Stimulated activated CD8-positive, alpha-beta memory T cell treated with anti-CD3 and anti-CD28 coated beads, Interleukin-7, amount 100 ng/mL, for 4 hours (primary cell): ENCODE measurements at places on chromosomes 7 and 10.
A peak's percentile ranks its signal among the peaks of the same experiment; 100 is the strongest.

- no peak for DNase-seq
These were observed 129.0 kb upstream of the C7orf33 start for GRCh38 chr7:148461392-148462179.

GRCh38 chr10:98450618-98451017 lies 3.9 kb upstream of the HPS1 start:
- no peak for DNase-seq

DNA sequence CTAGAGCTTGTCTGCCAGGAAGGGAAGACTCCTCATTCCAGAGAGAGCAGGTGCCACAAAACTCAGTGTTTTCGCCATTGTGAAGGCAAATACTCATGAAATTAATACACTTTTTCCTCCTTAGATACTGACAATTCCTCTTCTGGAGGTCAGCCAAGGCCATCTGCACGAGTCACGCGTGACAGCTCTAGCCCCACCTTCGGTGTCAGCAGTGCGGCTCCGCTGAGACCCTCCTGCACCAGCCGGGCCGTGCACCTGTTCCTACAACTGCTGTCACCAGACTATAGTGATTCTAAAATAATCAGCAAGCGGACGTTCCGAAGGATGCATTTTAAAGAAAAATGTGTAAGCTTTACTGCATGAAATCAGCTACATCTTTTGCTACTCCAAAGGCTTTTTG lies 127.7 kb downstream of the DIP2C start:
- no peak for DNase-seq

DNA sequence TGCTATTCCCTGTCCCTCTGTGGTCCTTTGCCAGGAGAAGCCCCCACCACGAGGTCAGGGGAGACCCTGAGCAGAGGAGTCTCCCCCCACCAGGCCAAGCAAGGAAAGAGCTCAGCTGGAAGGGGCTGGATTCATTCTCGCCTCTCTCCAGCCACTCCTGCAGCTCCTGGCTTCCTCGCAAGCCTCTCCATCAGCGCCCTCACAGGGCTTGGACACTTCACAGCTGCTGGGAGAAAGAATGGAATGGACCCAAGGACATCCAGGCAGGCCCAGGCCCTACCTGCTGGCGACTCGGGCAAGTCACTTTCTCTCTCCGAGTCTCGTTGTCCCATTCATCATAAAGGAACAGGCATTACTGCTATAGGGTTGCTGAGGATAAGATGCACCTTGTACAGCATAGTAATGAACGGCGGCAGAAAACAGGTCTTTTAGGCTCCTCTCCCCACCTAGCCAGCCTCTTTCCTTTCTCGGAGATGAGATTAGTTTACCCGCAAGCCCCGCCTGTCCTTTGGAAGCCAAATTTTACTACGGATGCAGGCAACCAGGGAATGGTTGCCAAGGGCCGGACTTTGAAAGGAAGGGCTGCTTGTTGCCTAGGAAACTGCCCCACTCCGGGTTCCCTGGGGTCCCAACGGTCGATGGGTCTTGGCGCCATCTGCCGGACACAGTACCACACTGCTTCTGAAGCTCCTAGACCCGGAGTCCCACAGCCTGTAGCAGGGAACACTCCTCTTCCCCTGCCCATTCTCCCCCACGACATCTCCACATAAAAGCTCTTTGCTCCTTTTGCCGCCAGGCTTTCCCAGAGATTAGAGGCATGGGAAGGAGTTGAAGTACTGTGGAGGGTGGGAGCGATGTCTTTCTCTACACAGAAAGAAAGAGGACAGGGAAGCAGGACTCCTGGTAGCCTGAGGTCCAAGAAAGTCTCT lies 22.3 kb downstream of the IMPDH1 start:
- DNase-seq, result peak; percentile 43

DNA sequence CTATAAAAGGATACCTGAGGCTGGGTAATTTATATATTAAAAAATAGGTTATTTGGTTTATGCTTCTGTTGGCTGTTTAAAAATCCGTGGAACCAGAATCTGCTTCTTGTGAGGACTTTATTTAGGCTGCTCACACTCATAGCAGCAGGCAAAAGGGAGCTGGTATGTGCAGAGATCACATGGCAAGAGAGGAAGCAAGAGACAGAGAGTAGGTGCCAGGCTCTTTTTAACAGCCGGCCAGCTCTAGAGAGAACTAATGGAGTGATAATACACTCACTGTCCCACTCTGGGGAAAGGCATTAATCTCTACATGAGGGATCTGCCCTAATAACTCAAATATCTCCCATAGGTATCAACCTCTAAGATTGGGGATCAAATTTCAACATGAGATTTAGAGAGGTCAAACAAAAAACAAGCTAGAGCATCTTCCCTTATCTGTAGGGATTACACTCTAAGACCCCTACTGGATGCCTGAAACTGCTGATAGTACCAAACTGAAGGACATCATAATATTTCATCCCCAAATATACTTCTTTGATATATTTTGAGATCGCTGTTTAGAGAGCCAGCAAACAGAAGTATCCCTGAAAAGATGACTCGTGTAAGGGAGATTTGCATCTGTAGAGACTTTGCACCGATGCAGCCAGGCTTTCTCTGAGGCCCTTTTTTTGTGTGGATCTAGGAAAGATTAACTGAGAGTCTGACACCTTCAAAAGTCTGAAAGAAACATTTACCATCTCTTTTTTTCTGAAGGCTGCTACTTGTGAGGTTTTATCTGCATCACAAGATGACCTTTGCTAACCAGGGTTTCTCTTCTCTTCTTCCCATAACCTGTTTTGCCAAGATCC lies 717.0 kb upstream of the MBL2 start:
- no peak for DNase-seq

- peak; percentile 26 for DNase-seq
These were observed 186.4 kb downstream of the FAM107B start for GRCh38 chr10:14588084-14588937.

DNA sequence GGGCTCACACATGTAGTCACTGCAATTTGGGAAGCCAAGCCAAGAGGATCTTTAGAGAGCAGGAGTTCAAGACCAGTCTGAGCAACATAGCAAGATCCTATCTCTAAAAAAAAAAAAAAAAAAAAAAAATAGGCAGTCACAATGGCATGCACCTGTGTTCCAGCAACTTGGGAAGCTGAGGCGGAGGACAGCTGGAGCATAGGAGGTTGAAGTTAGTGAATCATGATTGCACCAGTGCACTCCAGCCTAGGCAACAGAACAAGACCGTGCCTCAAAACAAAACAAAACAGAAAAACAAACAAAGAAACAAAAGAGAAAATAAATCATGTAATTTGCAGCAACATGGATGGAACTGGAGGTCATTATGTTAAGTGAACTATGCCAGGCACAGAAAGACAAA lies 33.6 kb upstream of the BICC1 start:
- no peak for DNase-seq

DNA sequence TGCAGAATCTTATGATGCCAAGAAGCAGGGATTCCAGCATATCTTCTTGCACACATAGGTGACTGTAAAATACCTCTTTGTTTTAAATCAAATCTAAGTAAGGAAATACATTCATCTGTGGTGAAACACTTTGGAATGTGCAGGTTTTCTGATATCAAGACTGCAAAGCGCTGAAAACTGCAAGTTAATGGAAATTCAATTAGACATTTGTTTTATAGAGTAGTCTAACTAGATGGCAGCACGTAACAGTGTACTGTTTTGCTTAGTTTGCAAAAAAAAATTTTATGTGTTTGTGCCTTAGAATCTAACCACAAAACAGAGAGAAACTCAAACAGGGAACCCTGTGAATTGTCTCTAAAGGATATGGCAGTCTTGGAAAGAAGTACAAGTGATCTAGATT lies 259.2 kb downstream of the HDAC9 start:
- no peak for DNase-seq

DNA sequence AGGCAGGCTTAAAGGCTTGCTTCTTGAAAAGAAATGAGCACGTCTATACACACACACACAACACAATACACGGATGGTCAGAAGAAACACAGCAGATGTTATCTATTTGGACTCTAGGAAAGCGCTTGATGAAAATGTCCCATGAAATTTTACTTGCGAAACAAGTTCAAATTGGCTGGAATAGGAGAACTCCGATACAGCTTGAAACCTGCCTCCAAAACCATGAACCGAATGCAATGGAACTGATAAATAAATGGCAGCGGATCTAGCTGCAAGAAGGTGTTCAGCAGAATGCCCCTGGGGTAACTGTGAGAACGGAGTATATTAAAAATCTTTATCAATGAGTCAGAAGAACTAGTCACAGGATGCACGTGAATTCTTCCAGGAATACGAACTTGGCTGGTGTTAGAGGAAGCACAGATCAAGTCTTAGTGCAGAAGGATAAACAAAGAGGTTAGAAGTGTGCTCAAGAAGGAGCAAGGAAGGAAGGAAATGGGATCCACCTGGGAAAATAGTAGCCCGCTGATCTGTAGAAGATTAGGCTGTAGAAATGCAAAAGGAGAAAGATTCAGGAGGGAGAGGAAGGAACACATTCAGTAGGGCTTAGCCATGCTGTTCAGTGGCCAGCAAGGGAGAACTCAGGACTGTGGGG lies 142.0 kb upstream of the PRKCQ start:
- DNase-seq, result no peak

DNA sequence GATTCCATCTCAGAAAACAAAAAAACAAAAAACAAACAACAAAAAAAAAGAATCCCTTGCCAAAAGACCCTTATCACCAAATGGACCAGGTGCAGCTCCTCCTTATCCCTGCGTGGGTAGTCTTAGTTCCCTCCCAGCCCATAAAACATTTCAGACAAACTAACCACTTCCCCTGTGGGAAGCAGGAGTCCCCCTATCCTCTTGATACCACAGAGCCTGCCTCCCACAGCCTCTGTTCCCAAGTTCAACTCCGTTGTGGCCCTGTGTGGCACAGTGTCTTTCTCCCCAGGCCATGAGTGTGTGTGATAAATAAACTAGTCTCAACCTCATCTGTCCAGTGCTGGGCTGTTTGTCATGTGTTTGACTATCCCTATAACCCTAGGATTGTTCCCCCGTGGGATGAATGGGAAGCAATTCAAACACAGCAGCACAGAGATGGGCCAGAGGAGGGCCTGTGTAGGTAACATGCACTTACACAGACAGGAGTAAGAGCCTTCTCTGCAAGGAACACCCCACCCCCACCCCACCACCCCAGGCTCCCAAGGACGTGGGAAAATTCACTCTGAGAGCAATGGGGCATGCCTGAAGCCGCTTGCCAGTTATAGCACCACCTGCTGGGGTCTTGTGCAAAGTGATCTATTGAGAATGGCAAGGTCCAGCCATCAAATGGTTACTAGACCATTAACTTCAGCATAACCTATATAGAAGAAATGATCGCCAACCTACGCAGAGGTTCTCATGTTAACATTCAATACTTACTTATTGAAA lies 147.1 kb upstream of the GHITM start:
- no peak for DNase-seq

GRCh38 chr7:15046861-15047260 lies 144.3 kb upstream of the DGKB start:
- DNase-seq, result no peak

GRCh38 chr7:88771417-88771816 lies 11.9 kb downstream of the ZNF804B start:
- DNase-seq, result no peak

- no peak for DNase-seq
These were observed 52.6 kb downstream of the BPGM start for GRCh38 chr7:134699021-134699818.
